ENCODE measurements at places on chromosomes 16 and 17. TPM values are rescaled to one million over a fixed set of nuclear protein-coding genes. Genes with fewer than 3 reads are reported as not detected.

The HSPB9 gene
- not detected for total RNA-seq

The SLC47A1 gene
- total RNA-seq, result 4.3 TPM

The GCGR gene
- total RNA-seq, result not detected

The ZNF174 gene
- 12.0 TPM for total RNA-seq

The FOXN1 gene
- total RNA-seq, result not detected

The CTRL gene
- total RNA-seq, result 1.1 TPM

The EPX gene
- total RNA-seq, result not detected

The RNF43 gene
- 0.12 TPM for total RNA-seq

The PAFAH1B1 gene
- total RNA-seq, result 97.8 TPM

The CCL8 gene
- 0.12 TPM for total RNA-seq

The KREMEN2 gene
- total RNA-seq, result not detected

The CD300LB gene
- total RNA-seq, result not detected
